ENCODE measurements at places on chromosomes 7 and 10.

DNA sequence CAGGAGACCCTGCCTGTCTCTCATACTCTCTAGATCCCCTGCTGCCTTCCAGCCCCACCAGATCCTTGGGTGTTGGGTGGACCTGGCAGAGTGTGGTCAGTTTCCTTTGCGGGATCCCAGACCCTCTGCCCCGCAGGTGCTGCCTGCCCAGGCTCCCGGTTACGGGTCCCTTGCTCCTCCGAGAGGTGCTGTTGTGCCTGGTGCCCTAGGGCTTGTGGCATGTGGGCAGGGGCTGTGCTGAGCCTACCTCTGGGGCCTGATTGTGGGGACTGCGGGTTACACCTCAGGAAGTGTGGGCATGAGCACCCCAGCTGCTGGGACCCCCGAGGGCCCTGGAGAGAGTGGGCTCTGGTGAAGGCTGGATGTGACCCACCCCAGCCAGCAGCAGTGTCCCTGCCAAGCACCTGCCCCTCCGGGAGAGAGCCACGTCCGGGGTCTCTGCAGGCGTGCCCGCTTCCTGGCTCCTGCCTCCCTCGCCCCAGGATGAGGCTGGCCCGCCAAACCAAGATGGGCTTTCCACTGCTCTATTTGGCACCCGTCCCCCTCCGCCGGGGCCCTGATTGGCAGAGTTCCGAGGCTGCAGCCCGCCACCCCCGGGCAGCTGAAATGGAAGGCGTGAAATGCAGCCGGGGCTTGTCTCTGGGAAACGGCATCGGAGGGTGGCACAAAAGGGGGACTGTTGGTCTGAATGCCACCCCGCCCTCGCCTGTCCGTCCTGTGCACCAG is 17.0 kb downstream of the CLIP2 start:
- no peak for DNase-seq

GRCh38 chr10:101071267-101071884 is 9.6 kb downstream of the KAZALD1 start:
- DNase-seq, result no peak

DNA sequence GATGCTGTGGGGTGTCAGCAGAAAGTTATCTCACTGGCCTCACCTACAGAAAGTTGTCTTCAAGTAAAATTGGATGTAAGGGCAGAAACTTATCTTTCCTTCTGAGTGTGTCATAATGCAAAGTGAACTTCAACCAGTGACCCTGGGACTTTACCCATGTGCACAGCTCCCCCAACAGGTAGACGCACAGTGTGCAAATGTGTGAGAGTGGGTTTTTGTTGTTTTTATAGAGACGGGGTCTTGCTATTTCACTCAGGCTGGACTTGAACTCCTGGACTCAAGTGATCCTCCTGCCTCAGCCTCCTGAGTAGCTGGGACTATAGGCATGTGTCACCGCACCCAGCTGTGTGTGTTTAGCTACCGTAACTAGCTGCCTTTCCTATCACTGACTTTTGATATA is 6.4 kb upstream of the KAZALD1 start:
- DNase-seq, result no peak

DNA sequence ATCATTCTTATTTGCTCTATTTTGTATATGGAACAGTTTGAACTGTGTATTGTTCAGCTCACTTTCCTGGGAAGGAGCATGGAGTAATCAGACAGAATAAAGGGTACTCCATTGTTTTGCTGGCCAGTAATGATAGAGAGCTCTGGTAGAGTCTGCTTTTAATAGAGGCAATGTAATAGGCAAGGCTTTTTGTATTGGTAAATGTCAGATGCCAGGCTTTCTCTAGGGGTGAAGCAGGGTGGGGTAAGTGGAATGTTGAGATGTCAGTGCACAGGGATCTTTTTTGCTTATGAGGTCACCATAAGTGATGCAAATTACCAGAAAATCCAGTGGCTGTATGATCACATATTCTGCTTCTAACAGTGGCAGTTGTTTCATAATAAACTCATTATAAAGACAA is 1088.3 kb upstream of the SORCS1 start:
- no peak for DNase-seq

- no peak for DNase-seq
These were observed 62.1 kb downstream of the PAPSS2 start for GRCh38 chr10:87721781-87722180.

DNA sequence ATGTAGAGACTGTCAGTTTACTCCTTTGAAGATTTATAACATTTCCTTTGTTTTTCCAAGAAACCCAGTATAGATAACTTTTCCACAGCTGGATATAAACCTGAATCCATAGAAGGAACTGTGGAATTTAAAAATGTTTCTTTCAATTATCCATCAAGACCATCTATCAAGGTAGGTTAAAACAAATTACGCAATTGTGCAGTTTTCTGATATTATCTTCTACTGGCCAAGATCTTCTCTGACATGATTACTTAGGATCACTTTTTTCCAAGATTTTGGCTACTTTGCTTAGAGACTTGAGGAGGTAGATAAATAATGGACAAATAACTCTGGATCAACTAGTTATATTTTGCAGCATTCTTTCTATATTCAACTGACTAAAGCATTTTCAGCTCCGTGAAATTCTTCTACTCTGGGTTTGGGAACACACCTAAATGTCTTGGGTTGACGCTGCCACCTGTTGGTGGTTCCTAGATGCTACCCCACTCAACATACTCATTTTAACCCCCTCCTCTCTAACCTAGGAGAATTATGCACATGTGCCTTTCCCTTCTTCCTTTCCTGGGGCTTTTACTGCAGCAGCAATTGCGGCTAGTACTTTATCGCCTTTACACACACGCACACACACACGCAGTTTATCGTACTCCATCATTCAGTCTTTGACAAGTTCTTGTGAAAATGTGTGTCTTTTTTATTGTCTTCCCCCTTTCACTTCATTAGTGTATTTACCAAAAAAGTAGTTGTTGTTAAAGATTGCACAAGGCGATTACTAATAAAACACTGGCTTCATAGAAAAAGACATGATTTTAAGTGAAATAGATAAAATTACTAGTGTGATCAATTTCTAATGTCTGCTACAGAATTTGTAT is 32.7 kb downstream of the ABCB5 start:
- no peak for DNase-seq

- DNase-seq, result no peak
These were observed 76.6 kb downstream of the DGKB start for GRCh38 chr7:14825912-14826311.

DNA sequence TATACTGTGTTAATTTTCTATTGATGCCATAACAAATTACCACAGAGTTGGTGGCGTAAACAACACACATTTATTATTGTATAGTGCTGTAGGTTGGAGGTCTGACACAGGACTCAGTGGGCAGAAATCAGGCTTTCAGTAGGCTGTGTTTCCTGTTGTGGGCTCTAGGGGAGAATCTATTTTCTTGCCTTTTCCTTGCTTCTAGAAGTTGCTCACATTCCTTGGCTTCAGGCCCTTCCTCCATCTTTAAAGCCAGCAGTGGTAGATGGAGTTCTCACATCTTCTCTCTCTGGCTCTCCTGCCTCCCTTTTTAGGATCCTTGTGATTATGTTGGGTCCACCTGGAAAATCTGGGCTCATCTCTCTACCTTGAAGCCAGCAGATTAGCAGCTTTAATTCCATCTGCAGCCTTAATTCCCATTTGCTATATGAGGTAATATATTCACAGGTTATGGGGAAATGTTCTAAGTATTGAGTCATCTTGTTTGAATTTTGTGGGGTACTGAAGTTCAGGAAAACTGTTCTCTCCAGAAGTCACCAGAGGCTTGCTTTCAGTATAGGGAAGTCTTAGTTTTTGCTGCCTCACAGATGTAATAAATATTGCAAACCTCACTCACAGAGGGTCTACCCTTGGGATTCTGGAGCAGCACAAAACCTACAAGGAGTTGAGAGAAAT is 38.9 kb downstream of the CCNY start:
- DNase-seq, result no peak

- no peak for DNase-seq
These were observed 69.0 kb upstream of the ARHGAP21 start for GRCh38 chr10:24792638-24793037.

- no peak for DNase-seq
These were observed 22.4 kb downstream of the TLL2 start for GRCh38 chr10:96491303-96491702.

GRCh38 chr10:5951167-5951711 is 26.1 kb downstream of the IL15RA start:
- no peak for DNase-seq

- DNase-seq, result no peak
These were observed 41.6 kb upstream of the FAM20C start for GRCh38 chr7:150811-151221.

- DNase-seq, result no peak
These were observed 117.7 kb downstream of the APBB1IP start for GRCh38 chr10:26555719-26556368.

- DNase-seq, result no peak
These were observed 100.6 kb upstream of the GLCCI1 start for GRCh38 chr7:7867846-7868571.

DNA sequence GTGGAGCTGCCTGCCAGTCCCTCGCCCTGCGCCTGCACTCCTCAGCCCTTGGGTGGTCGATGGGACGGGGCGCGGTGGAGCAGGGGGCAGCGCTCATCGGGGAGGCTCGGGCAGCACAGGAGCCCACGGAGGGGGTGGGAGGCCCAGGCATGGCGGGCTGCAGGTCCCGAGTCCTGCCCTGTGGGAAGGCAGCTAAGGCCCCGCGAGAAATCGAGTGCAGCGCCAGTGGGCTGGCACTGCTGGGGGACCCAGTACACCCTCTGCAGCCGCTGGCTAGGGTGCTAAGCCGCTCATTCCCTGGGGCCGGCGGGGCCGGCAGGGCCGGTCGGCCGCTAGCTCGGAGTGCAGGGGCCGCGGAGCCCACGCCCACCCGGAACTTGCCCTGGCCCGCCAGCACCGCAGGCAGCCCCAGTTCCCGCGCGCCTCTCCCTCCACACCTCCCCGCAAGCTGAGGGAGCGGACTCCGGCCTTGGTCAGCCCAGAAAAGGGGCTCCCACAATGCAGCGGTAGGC is 565.9 kb upstream of the NRG3 start:
- no peak for DNase-seq

GRCh38 chr10:93147281-93147680 is 73.6 kb downstream of the CYP26A1 start:
- no peak for DNase-seq

DNA sequence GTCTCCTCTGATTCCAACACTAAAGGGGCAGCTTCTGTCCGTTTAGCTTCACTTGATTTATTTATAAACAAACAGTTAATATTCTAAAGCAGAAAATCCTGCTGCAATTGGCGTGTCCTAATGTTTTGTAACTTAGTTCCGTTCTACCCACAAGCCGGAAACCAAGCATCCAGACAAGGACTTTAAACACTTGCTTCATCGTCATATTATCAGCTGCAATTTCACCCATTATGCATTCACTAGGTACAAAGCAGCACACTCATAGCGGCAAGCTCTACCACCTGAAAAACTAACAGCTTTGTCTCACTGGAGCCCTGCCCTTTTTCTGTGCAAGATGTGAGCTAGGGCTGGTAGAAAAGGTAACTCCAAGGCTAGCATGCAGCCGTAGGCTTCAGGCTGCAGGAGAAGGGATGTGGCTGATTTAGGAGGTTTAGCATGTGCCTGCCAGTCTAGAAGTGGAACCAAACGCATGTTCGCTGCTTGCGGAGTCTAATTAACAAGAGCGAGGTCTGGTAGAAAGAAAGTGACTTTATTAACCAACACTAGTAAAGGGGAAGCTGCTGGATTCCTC is 43.7 kb upstream of the BPGM start:
- no peak for DNase-seq

DNA sequence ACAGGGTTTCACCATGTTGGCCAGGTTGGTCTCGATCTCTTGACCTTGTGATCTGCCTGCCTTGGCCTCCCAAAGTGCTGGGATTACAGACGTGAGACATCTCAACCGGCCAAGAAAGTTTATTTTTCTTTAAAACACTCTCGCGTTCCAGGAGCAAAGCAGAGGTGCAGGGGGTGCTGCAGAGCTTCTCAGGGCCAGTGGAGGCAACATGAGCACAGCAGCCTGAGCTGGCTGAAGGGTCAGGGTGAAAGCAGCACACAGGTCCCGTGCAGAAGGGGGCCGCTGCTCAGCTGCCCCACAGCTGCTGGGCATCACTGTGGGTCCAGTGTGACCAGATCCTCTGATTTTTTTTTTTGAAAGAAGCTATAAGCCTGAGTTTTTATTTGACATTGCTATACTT is 46.1 kb downstream of the EPHB4 start:
- no peak for DNase-seq

- DNase-seq, result no peak
These were observed 29.7 kb downstream of the NUB1 start for GRCh38 chr7:151371266-151371665.

GRCh38 chr10:124694481-124695220 is 49.5 kb downstream of the FAM53B start:
- no peak for DNase-seq
